HAP-1 (cell line): ENCODE measurements at places on chromosomes 5 and 9.

GRCh38 chr5:44389823-44390143 lies 563 bp upstream of the FGF10 start:
- no peak for DNase-seq

GRCh38 chr5:97528941-97529340 lies 345.9 kb upstream of the RIOK2 start:
- DNase-seq: no peak

DNA sequence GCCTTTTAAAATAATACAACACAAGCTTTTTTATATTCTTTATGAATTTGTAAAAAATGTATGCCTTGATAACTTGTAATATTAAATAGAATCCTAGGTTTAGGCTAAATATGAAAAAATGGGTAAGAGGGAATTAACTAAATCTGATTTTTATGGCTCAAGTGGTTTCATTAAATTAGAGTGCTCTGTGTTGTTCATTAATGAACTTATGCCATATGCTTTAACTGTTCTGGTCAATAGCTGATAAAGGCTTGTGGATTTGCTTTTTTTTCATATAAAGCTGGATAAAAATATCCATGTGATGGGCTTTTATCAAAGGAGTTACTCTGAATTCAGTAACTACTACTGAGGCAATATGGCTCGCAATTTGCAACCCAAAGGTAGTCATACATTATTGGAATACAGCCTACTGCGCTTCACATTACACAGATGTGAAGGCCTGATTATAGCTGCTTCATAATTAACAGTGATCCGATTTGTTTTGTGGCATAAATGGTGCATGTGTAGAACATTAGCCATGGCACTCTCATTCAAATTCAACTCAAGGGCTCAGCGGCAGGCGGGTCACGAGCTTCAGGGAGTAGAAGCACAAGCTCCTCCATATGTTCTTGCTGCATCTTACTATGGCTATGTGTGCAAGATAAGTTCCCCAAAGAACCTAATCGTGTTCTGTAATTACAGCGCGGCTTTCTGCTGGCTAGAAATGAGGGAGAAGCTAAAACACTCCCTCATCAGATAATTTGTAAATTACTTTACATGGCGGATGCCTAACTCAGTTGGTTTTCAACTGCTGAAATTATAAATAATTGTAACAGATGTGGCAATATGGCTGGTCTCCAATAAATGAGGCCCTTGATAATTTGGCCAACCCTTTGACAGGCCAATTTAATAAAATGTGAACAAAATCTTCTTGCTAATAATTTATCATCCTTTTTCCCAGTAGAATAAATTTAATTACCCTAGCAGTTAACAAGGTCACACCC lies 188.3 kb downstream of the CNTLN start:
- peak; percentile 56 for DNase-seq

DNA sequence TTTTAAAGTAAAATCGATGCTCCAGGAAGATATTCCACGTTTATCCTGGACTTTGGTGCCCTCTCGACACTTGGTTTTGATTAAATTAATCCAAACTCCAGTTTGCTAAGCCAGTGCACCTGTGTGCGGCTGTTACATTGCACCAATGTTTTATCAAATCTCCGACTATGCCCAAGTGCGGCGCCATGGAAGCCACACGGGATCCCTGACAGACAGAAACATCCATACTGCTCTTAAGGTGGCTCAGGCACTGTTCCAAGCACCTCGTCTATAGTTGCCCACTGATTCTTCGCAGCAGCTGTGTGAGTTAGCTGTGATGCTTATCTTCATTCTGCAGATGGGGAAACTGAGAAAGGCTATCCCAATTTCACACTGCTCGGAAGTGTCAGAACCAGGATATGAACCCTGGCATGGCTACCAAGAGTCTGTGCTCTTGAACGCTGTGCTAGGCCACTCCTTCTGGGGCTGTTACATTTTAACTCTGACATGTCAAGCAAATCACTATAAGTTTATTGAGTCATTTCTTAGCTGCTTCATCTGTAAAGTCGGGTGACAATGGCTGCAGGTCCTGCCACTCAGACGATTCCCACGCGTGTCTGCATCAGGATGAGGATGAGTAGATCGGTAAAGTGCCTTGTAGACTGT lies 113.0 kb downstream of the ADAMTS2 start:
- no peak for DNase-seq

- DNase-seq: no peak
These were observed 32.3 kb upstream of the NPM1 start for GRCh38 chr5:171355302-171355724.

- no peak for DNase-seq
These were observed 22.5 kb downstream of the ABO start for GRCh38 chr9:133252301-133253020.

- peak; percentile 46 for DNase-seq
These were observed 8.0 kb downstream of the LRRC26 start for GRCh38 chr9:137161558-137162486.

GRCh38 chr5:141811287-141812155 lies 66.7 kb downstream of the PCDH1 start:
- peak; percentile 48 for DNase-seq

DNA sequence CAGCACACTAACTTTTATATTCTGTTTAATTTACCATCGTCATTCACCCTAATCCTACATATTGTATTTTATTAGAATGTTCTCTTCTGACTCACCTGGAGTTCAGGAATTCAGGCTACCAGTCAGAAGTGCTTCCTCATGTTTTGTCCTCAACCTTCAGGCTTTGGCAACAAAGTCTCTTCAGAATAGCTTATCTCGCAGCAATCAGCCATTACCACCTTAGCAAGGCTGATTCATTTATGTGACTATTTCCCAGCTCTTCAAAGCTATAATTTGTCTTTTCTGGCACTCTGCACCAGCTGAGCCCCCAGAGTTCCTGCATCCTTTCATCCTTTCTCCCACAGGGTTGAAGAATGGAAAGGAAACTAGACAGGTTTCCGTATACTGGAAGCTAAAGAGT lies 365.5 kb upstream of the CDH18 start:
- no peak for DNase-seq

DNA sequence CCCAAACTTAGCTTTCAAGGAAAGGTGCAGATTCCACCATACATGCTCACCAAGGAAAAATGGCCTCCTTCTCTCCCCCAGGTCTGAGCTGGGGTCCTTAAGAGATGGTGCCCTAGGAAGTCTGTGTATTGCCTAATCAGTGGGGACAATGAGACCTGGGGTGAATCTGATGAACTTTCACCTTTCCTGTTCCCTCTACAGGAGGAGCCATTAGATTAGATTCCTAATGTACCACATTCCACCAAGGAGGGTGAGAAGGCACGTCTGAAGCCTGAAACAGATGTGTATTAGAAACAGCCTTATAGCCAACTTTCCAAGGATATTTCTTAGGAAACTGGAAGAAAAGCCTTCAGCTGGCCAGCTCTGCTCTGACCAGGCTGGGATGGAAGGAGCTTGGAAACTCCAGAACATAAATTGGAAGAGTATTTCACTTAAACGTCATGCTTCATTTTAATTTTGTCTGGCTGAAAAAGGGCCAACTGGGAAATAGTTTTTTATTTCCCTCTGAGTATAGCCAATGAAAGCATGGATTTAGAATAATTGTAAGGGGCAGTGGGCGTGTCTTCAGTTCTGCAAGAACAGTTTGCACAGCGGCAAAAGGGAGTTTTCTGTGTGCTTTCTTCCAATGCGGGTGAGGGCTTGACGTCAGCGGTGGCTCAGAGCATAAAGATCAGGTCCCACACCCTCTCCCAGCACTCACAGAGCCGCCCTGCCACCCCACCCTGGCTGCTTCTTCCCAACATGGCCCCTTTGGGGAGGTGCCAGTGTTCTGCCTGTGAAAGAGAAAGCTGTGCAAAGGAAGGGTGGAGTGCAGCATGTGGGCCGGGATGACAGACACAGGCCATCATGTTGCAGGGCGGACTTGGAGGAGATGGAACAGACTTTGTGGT lies 210.9 kb downstream of the ESM1 start:
- DNase-seq: no peak

DNA sequence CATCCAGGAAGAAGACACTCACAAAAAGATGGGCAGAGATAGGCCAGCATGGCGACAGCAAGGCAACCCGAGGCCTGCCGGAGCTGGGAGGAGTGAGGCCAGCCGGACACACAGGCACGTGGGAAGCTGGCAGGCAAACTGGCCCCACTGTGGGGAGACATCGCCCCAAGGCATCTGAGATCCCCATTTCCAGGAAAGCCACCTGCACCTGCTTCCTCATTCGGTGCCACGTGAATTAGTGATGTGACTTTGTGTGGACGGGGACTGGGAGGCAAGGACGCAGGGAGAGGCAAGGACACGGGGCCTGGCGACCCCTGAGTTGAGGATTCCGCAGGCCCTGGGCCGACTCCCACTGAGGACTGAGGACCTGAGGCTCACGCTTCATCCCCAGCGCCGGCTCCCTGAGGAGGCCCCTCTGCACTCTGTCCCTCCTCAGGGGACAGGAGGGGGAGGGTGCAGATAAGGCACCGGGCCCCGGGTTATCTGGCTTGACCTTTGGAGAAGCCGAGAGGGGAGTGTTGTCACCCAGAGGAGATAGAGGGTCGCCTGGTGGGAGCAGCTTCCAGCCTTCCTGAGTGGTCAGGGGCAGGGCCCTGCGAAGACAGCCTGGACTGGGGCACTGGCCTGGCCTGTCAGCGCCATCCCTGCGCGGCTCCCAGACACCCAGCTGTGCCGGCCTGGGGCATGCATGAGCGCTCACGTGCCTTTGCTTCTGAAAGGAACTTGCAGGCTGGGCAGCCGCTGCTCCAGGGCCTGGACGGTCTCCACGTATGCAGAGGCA lies 39.7 kb downstream of the NDUFS6 start:
- no peak for DNase-seq

DNA sequence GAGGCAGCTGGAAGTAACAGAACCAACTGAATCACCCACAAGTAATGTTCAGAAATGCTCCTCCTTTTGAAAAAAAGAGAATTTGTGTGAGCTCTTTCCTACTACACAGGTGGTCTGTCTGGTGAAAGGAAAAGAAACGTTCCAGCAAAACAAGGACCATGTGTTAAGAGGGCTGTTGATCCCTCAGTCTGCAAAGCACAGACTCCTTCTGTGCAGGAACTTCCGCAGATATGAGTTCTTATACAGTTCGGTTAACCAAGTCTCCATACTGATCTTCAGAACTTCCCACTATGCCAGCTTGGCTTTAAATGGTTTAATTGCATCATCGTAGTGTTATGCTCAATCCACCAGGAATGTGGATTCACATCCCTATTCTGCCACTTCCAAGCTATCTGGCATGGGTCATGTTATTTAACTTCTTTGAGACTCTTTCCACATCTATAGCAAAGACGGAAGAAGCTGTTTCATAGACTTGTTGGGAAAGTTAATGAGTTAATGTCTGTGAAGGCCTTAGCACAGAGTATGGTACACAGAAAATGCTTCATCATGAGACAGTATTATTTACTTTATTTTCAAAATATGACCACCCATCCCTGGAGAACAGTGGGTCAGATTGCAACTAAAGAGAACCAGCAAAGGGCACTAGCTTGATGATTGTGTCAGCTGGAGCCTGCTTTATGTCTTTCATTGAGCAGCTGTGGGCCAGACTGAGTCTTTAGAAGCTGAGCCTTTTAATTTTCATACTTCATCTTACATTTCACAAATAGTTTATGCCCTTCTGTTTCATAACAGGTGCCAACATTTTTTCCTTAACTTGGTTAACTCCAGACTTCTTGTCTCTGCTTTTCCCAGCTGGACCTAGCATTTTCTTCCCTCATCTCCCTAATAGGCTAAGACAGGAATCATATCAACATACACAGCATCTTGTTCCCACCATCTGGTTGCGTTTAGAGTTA lies 89.9 kb downstream of the MAMDC2 start:
- DNase-seq: no peak

- DNase-seq: no peak
These were observed 12.1 kb downstream of the SEMA5A start for GRCh38 chr5:9533562-9534364.

DNA sequence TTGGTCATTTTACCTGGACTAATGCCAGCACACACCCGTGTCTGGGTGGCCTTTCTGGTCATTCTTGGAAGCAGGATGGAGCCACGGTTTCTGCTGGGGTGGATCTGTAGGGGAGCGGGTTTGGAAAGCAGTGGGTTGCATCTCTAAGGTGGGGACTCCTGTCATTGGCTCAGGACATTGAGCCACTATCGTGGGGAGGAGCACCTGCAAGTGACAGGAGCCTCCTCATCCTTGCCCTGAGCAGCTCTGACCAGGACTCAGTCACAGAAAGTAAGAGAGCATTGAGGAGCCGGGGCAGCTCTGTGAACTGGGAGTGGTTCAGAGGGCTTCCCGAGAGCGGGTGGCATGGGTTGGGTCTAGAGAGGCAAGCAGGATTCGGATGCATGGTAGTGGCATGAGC lies 3.7 kb downstream of the B4GALT7 start:
- DNase-seq: no peak

DNA sequence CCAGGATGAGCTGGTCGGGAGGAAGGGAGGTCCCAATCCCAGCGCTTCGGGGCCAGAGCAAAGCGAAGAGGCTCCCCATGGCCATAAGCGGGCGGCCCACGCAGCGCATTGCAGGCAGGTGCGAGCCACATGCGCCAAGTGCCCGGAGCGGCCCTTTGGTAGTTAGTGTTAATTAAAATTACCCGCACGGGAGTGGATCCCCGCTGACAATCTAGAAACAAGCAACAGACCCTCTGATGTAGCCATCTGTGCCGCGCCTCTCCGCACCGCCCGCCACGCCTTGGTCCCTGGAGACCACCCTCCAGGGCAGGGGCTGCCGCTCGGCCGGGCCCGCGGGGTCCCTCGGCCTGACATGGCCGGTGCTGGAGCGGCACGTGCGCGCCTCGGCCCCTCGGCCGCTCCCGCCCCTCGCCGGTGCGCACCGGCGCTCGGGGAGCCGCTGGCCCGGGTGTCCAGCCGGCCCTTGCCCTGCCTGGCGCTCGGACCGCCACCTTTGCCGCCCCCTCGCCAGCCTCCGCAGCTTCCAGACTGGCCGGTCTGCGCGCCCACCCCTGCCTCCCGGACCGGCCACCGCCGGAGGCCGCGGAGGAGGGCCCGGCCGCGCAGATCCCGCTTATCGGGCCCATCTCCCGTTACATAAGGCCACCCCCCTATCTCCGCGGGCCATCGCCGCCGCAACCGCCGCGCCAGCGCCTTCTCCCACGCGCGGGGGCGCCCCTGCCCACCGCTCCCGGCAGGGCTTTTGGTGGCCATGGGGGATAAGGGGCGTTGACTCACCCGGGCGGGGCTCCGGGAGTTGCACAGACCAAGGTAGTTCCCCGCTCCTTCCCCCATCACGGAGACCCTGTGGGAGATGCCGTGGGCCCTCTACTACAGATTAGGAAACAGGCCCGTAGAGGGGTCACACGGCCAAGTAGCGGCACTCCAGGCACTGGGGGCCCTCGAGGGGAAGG lies 1.9 kb upstream of the IL13 start:
- no peak for DNase-seq

DNA sequence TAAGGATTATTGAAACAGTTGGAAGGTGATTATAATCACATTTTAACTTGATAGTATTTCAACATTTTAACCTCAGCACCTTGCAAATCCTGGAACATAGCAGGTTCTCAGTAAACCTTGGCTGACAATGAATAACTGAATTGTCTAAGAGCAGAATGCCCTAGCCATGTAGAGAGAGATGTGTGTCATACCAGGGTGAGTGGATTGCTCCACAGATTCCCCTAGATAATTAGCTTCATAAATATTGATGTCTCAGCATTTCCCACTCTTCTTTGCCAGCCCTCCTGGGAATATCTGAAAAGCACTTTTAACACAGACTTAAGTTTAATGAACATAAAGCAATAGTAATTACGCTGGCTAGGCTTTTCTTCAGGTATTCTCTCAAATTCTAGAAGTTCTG lies 363.5 kb downstream of the MAN2A1 start:
- DNase-seq: no peak
